ENCODE measurements at places on chromosomes 7 and 10.

DNA sequence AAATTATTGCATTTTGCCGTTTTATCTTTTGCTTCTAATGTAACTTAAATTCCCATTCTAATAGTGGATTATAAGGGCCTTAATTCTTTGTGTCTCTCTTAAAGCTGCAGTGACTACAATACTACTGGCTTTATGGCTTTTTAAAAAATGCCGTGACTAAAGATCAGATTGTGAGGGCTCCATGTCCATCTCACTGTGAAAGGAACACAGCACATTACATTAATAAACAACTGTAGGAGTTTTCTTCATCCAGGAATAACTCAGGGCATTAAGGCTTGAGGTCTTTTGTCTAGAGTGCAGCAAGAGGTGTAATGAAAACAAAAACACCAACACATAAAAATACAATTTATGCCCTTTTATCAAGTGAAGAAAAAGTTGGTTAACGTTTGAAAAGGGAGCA, 205.3 kb downstream of the SKAP2 start:
- no peak for DNase-seq

GRCh38 chr7:71615017-71615416, 483.1 kb downstream of the GALNT17 start:
- DNase-seq, result no peak

DNA sequence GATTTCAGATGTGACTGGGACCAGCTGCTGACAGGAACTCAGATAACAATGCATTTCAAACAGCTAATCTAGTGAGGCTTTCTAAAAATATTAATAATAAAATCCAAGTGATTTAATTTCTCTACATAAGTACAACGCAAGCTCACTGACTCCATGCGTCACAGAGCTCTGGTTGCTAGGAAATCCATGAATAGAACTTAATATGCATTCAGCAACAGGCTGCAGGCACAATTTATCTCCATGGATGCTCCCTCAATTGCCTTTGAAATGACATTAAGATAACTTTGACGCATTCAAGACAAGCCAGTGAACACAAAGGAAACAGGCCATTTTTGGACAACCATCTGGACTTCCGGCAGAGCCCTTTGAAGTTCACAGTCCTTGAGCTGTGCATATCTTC, 118.7 kb upstream of the COL1A2 start:
- no peak for DNase-seq

- no peak for DNase-seq
Measured at GRCh38 chr7:37714606-37715005, 31.0 kb downstream of the GPR141 start.

- DNase-seq, result no peak
Measured at GRCh38 chr10:58897708-58898107, 278.7 kb upstream of the PHYHIPL start.

- DNase-seq, result no peak
Measured at GRCh38 chr7:114588506-114588905, 173.9 kb downstream of the FOXP2 start.

GRCh38 chr7:80135309-80136104, 876 bp downstream of the GNAI1 start:
- DNase-seq, result peak; percentile 41

DNA sequence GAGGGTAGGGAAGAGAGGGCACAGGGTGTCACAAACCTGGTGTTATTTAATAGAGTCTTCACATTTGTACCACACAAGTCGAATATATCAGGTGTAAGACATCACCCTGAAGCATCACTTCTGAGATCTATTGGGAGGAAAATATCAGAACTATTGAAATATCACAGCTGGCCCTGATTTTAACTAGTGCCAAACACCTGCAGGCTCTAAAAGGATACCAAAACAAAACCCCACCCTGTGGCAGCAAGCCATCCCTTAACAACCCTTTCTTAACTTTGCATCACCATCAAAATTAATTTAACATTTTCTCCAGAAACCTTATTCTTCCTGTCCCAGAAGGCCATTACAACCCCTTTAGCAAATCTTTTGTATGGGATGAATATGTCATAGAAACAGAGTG, 365.4 kb downstream of the SUGCT start:
- no peak for DNase-seq

GRCh38 chr10:100506596-100507356, 12.9 kb downstream of the SEC31B start:
- DNase-seq, result no peak
